ENCODE measurements at places on chromosomes 4 and X.

- no peak for DNase-seq
Observed at GRCh38 chrX:25131055-25131454, 115.3 kb upstream of the ARX start.

DNA sequence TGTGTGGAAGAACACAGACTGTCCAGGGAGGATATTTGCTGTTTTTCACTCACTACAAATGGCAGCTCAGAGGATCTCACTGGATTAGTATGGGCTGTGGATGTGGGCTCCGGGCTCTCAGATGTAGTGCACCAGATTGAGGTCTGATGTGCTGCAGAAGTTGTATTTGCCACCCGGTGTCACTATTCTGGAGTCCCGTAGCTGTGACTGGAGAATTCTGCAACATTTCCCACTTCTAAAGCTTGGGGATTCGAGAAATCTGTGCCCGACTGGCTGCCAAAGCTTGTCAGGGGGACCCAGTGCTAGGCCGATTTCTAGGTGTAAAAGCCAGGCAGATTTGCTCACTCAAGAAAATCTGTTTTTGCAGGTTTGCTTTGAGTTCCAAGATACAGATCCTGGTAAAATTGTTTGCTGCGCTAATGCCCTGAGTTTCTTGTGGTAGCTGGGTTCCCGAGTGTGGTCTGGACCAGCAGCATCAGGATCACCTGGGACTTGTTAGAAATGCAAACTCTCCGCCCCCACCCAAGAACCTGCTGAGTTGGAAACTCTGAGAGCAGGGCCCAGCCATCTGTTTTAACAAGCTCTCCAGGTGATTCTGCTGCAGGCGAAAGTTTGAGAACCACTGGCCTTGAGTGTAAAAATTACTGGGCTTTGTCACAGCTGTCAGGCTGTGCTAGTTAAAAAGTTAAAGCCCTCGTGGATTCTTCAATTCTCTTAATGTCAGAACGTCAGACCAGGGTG is 18.1 kb downstream of the KIT start:
- no peak for DNase-seq

- DNase-seq: no peak
Observed at GRCh38 chrX:11135564-11136185, 24.5 kb downstream of the HCCS start.

DNA sequence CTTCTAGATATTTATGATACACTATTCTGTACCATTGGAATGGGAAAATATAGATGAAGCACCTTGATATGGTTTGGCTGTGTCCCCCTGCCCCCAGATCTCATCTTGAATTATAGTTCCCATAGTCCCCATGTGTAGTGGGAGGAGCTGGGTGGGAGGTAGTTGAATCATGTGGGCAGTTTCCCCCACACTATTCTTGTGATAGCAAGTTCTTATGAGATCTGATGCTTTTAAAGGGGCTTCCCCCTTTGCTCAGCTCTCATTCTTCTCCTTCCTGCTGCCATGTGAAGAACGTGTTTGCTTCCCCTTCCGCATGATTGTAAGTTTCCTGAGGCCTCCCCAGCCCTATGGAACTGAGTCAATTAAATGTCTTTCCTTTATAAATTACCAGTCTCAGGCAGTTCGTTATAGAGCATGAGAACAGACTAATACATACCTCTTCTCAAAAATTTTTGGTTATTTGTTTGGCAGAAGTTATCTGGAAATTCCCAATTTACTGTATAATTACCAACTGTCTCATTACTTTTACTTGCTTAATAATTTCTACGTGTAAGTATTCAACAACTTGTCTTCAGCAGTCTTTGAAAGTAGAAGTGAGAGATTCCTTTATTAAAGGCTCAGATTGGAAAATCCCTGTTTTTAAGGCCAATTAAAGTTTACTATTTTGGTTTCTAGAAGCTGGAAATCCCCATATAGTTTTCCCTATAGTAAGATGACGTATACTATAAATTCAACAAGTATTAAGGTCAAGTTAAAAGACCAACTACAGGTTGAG is 152.7 kb downstream of the RNF150 start:
- DNase-seq: no peak

DNA sequence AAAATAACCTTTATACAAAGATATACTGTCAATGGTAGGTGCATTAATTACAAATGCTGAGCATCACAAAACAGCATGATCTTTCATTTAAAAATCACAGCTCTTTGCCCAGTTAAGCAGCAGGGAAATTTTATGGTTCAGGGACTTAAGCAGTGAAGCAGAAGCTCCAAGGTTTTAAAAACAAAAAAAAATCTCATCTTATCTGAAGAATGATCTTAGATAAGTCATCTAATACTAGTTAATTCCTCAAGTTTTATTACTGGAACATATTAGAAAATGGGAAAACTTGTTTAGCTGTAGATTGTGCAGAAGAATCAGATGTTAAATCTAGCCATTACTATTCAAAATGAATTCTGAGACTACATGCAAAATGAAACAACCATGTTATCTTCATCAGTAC is 289.9 kb downstream of the GASK1B start:
- DNase-seq: no peak

DNA sequence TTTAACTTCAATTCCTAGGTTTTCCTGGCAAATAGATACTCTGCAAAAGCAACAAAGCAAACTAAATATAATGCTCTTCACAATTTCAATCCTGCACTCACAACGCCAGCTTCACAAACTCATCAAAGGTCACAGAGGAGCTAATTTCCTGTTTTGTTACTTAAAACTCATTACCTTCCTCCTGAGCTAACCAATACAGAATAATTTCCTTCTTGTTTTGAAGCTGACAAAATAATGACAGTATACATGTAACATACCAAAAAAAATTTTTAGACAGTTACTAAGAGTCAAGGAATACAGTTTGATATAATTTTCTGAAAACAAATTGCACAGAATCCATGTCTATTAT is 17.9 kb downstream of the CNOT6L start:
- no peak for DNase-seq

GRCh38 chr4:25677943-25678342 is 22.3 kb downstream of the SLC34A2 start:
- no peak for DNase-seq

- DNase-seq: no peak
Observed at GRCh38 chr4:2472187-2472586, 3.3 kb downstream of the RNF4 start.

DNA sequence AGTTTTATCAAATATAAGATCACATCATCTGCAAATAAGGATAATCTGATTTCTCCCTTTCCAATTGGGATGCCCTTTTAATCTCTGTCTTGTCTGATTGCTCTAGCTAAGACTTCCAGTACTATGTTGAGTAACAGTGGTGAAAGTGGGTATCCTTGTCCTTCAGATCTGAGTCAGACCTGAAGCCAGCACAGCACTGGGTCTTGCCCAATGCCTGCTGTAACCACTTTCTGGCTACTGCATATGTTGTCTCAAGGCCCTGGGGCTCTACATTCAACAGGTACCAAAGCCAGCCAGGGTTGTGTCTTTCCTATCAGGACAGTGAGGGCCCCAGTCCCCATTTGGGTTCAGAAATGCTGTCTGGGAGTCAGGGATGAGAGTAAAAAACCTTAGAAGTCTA is 90.3 kb downstream of the CYSLTR1 start:
- DNase-seq: no peak

GRCh38 chrX:1763294-1763693 is 148.4 kb downstream of the ASMT start:
- DNase-seq: no peak

GRCh38 chr4:118014831-118015230 is 19.5 kb upstream of the NDST3 start:
- DNase-seq: no peak

DNA sequence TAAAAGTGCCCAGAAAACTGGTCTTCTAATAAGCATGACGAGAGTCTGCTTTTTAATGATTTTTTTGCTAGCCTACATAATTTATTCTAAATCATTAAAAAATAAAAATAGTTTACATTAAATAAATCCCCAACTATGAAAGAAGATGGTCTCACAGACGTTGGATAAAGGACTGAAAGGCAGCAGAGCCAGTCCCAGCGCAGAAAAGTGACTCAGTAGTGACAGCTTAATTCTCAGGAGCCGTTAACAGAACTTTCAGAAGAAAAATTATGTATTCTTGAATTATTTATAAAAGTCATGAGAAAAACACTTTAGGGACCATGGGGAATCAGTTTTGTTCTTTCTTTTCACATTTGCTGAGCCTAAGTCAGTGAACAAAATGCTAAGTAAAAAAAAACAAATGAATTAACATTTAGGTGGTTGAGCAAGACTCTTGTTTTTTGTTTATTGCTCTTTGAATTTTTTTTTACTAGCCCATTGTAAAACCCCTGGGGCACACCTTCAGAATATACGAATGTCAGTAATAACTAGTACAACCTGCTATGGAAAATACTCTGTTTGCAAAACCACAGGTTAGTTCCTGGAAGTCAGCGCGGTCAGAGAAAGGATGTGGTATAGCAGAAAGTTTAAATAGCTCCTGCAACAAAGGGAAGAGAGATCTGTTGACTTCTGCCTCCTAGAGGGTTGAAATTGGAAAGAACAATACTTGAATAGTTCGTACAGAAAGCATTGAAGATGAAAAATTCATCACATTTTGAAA is 50.4 kb upstream of the CCDC160 start:
- no peak for DNase-seq

DNA sequence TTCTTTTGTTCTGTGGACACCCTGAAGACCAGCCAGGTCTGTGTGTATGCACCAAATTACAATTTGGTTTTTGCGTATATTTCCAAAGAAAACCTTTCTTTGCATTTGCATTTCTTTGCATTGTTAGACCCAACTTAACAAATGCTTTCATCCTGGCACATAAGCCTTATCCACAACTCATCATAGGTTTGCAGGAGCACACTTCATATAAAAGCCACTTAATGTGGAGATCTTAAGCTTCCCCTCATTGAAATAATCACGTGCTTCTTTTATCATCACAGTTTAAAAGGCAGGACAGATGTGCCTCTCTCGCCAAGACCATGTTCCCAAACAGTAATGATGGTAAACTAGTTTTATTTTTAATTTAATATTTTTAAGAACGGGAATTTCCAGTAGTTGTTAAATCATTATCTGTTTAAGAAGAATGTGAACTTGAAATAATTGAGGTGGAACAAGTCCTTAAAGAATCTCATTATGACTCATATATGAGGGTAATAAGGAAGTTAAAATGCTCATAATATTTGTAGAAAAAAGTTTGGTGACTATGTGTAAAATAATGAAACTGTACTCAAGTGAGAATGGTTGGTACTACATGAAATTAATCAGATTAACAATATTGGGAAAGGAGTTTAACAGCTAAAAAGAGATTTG is 65.5 kb downstream of the GLRA3 start:
- no peak for DNase-seq

- no peak for DNase-seq
Observed at GRCh38 chr4:36218121-36218520, 26.2 kb downstream of the ARAP2 start.

GRCh38 chr4:176840166-176840565 is 47.4 kb upstream of the VEGFC start:
- no peak for DNase-seq

- no peak for DNase-seq
Observed at GRCh38 chrX:155068165-155068564, 2.8 kb downstream of the CMC4 start.

GRCh38 chr4:7719354-7720174 is 220.1 kb downstream of the AFAP1 start:
- peak; percentile 31 for DNase-seq

GRCh38 chr4:114225436-114225835 is 246.0 kb upstream of the ARSJ start:
- no peak for DNase-seq

DNA sequence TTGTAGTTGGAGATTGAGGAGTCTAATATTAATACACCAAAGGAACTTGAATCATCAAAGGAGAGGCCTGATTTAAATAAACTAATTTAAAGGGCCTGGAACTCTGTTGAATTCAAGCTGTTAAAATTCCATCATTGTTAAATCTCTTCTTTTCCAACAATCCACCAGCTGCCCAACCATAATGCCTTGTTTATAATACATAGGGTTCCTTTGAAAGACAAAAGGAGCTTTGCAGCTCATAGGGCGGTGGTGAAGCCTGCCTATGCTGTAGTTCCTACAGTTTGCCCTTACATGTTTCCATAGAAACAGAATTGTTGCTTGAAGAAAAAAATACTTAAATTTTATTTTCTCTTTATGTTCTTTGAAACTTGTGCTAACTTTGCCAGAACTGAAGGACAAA is 102.8 kb downstream of the GLUD2 start:
- DNase-seq: no peak

GRCh38 chrX:39705290-39705689 is 392.5 kb downstream of the BCOR start:
- DNase-seq: no peak

DNA sequence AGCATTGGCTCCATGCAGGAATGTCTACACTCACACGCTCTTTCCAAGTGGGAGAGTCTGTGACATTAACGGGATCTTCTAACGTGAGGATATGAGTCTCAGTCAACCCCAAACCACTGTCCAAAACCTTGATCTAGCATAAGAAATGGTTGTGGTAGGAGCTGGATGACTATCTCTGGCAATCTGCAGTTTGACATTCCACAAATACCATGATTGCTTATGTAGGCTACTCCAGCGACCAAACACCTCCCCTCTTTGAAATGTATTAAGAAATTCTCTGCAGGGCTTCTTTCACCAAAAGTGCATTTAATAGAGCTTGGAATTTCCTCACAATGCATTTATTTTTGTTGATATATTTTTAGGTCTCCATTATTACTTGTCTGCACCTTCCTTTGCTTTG is 14.1 kb upstream of the STX18 start:
- no peak for DNase-seq

DNA sequence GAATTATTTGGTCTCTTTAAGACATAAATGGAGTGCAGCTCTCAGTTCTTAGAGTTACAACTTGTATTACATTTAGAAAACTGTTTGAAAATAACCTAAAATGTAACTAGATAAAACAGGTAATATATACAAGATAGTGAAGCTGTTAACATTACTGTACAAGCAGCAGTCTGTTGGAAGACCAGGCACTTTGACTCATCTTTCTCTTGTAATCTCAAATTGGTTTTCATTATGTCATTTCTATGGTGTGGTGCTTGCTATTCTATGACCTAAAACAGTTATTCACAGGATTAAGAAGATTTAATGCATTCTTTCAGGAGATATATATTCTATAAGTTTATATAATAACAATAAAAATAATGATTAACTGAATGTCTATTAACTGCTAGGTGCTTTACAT is 282.5 kb upstream of the PITX2 start:
- no peak for DNase-seq

GRCh38 chrX:150236327-150236726 is 126.8 kb upstream of the MAMLD1 start:
- DNase-seq: no peak

DNA sequence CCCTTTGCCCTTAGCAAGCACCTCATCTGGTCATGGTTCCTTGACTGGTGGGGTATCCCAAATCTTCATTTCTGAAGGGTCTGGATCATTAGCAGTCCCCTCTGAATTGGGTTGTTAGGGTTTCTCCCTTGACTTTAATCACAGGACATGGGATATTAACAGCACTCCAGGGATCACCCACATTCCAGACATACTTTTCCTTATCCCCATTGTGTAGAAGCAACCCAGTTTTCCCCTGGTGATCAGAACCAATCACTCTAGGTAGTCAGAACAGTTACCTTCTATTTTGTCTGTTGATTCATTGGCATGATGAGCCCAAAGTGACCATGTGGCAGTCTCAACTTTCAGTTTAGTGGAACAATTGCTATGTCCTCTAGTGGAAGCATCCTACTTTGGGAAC is 29.1 kb upstream of the GRSF1 start:
- no peak for DNase-seq

GRCh38 chr4:15659768-15660570 is 4.8 kb upstream of the FBXL5 start:
- DNase-seq: no peak
